ENCODE measurements at places on chromosomes 3 and 15.

DNA sequence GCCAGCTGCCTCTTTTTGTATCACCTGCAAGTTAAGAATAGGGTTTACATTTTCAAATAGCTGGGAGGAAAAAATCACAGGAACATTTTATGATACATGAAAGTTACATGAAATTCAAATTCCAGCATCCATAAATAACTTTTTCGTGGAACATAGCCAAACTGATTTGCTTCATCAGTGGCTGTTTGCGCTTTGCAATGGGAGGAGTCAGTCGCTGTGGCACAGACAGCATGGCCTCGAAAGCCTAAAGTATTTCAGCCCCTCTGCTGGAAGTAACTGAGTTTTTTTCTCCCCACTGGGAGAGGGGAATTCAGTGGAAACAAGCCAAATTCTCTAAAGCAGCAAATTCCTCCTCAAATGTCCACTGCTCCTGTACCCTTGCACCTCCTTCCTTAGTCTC lies 271.9 kb downstream of the SUCLG2 start:
- DNase-seq: peak; percentile 15

- no peak for DNase-seq
Observed at GRCh38 chr3:4163011-4163410, 140.2 kb upstream of the SETMAR start.

- DNase-seq: no peak
Observed at GRCh38 chr3:23889950-23890349, 26.8 kb downstream of the NKIRAS1 start.

DNA sequence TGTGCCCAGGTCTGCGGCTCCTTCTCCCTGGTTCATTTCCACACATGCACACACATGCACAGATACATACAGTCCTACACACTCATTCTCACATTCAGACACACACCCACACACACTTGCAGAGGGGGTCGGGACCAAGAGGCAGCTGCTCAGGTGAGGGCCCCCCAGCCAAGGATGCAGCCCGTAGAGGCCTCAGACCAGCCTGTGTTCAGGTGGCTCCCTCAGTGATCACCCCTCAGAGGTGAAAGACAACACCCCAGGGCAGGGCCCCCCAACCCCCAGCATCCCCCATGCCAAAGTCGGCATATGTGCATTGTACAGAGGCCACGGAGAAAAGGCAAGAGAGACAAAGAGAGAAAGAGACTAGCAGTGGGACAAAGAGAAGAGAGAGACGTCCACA lies 5.9 kb upstream of the CORO2B start:
- DNase-seq: no peak

GRCh38 chr15:56234804-56235203 lies 8.9 kb downstream of the RFX7 start:
- no peak for DNase-seq

DNA sequence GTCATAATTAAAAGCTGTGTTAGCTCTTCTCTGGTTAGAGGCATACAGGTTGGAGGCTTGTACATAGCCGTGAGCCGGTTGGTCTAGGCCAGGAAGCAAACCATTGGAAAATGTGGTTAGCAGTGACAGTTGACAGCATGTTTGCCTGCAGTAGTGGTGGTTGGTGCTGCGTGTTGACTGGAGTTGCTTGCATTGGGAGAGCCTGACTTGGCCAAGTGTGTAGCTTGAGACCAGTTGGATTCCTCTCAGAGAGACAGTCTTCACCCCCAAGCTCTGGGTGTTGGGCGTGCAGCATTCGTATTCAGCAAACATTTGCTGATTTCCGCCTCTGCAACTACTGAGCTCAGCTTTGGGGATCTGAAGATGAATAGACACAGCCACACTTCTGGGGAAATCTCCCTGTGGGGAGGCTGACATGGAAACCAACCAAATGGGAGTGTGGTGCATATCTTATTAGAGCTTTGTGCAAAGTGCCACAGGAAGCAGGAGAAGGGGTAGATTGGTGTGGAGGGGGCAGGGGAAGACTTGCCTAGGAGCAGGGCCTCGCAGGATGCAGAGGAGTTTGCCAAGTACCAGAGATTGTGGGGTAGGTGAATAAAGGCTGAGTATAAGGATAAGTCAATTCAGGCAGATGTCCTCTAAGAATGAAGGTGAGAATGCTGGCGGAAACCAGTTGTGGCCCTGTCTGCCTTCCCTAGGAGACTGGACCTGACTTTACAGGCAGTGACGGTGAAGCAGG lies 83.5 kb downstream of the IGF1R start:
- no peak for DNase-seq

GRCh38 chr3:133283958-133284807 lies 115.7 kb upstream of the BFSP2 start:
- DNase-seq: no peak

DNA sequence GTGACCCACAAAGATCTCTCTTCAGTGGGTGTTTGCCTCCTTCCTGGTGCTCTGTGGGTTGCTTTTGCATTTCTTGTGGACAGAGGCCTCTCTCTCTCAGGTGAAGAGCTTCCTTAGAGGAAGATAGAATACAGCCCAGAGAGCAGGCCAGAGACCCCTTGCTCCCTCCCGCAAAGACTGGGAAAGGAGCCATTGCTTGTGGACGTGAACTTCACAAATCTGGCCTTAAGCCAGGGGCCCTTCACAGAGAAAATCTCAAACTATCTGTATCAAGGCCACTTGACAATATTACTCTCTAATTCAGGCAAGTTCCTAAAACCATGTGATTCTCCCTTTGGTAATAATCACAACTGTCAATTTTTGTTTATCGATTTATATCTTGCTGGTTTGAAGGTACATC lies 30.4 kb upstream of the CLK3 start:
- no peak for DNase-seq

DNA sequence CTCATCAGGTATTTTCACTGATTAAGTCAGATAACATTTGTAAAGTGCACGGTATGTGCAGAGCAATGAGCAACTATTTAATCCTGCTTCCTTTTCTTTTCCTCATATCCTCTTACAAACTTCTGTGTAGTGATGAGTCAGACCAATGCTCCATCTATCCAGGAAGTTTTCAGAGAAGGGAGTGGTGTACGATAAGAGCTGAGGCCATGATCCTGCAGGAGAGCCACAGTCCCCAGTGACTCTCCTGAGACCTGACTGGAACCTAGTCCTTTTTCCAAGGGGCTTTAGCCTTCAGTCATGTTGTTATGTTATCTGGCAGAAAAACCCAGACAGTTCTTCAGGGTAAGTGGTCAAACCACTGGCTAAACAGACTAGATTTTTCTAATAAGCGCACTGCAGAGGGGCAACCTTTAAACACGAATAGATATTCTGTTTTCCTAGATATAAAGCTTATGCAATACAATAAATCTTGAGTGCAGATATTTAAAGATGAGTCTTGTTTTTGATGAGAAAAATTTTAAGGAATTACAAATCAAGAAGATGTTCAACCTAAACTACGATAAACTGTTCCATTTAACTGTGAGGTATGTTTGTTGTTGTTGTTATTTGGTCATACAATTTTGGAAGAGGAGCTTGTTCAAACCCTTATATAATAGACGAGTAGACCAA lies 110.5 kb upstream of the RAP2B start:
- DNase-seq: peak; percentile 53

DNA sequence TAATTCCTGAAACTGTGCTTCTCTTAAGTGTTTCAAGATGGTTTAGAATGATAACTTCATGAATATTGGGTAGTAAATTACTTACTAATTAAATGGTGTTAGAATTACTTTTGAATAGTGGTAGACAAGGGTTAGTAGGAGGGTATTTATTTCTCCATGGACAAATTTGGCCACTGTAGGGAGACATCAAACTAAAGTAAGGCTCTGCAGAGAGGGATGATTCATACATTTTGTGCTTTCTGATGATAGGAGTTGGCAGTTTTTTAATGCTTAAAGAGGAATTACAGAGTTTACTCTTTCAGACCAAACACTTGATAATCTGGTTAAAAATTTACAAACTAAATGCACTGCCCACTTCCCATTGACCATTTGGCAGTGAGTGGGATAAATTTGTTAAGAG lies 127.6 kb downstream of the NAALADL2 start:
- DNase-seq: no peak

- no peak for DNase-seq
Observed at GRCh38 chr15:35522061-35522460, 23.9 kb downstream of the DPH6 start.

GRCh38 chr15:25093455-25094029 lies 138.8 kb downstream of the SNRPN start:
- DNase-seq: no peak

- no peak for DNase-seq
Observed at GRCh38 chr15:87155771-87156170, 1076.1 kb downstream of the AGBL1 start.
